Activated CD4-positive, alpha-beta T cell treated with anti-CD3 and anti-CD28 coated beads, Interleukin-2, amount 50 U/mL, for 16 hours (primary cell): ENCODE measurements at places on chromosomes 7 and 10.

GRCh38 chr10:79244068-79244442 lies 103.2 kb upstream of the PPIF start:
- DNase-seq: no peak

- no peak for DNase-seq
These were observed 89.4 kb downstream of the ITGA8 start for GRCh38 chr10:15630353-15630752.

GRCh38 chr10:78366663-78367411 lies 333.2 kb downstream of the RPS24 start:
- no peak for DNase-seq

- DNase-seq: no peak
These were observed 66.3 kb upstream of the IL6 start for GRCh38 chr7:22660732-22661131.

- DNase-seq: no peak
These were observed 22.7 kb downstream of the GET4 start for GRCh38 chr7:898855-899681.
